ENCODE measurements at places on chromosomes 7 and 10.
A peak's percentile ranks its signal among the peaks of the same experiment; 100 is the strongest.

GRCh38 chr10:62402508-62402907, 28.3 kb downstream of the ZNF365 start:
- DNase-seq = no peak

DNA sequence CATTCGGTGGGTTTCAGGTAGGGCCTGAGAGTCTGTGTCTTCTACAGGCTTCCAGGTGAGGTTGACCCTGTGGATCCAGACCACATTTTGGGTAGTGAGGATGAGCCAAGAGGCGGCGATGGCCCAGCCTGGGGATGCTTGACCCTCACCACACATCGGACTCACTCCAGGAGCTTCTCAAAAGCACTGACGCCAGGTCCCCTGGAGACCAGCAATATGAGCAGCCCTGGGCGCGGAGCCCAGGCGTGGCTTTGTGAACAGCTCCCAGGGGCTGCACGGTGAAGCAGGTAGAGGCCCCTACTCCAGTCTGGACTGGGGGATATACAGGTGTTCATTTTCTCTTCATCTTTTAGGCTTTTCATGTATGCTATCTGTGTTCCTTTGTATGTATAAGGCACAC, 139.7 kb upstream of the PCBD1 start:
- DNase-seq = no peak

GRCh38 chr7:80459776-80460510, 51.9 kb downstream of the GNAT3 start:
- no peak for DNase-seq

DNA sequence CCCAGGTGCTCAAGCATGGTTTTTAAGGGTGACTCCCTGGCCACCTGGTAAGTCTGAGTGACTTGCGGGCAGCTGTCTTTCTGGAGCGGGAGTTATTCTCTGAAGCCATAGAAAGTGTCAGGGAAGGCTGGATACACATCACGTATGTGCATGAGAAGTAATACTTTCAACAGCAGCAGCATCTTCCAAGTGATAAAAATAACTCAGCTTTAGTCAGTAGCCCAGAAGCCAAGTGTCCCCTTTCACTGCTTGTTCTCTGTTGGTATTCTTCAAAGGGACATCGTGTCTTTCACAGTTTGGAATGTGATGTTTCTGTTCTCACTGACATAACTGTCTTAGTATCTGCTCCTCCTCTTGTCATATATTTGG, 97.6 kb downstream of the KIAA1217 start:
- peak; percentile 4 for DNase-seq

Data from trophoblast cell (in vitro differentiated cells and primary cell).